Stromal cell of bone marrow (primary cell): ENCODE measurements at places on chromosomes 7 and 10.

- no peak for DNase-seq
These were observed 38.9 kb upstream of the GDF10 start for GRCh38 chr10:47261121-47261520.

DNA sequence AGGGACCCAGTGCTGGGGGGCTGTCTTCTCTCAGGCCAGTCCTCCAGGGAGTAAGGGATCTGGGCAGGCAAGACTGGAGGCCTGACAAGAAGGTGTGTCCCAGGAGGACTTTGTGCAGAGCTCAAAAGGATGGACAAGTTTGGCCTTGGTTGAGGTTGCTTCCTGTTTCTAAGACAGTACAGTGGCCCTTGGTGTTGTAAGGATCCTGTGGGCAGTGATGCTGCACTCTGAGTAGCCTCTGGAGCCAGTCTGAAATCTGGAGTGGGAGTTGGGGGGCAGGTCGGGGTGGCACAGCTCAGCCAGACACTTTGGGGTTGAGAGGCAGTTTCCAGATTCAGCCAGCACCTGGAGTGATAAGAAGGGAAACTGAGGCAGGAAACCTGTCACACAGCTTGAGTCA, 139.2 kb upstream of the ZMIZ1 start:
- DNase-seq, result no peak

- DNase-seq, result no peak
These were observed 436.6 kb downstream of the DNAJB6 start for GRCh38 chr7:157773361-157773760.

DNA sequence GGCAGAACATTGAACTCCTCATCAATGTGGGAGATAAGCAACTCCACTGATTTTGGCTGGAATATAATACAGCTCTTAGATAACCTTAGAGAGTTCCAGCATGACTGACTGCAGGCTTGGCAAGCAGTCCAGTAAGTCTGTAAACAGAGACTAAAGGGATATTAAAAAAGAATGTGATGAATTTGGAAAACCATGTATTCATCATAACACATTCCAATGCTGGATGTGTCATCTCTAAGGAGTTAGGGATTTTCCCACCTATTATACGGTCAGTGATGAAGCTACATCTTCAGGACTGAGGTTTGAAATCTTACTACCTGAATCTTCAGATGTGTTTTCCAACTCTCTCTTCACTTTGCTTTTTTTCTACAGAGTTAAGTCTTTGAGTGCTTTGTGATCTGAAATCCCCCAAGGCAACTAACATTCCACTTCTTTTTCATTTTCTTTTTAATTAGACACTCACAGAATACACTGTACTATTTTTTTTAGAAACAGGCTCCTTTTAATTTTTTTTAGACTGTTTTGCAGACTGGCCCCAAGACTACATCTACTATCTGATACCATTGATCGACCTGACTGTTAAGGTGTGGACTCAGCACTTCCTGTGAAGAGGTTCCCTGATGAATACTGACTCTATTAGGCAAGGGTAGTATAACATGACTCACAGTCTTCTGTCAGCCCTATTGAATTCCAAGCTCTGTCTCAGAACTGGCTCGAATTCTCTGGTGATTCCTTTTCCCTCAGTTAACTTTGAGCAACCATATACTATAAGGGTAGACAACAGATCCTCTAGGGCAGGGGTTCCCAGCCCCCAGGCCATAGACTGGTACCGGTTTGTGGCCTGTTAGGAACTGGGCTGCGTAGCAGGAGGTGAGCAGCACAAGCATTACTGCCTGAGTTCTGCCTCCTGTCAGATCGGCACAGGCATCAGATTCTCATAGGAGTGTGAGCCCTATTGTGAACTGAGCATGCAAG, 678.2 kb downstream of the GRM8 start:
- DNase-seq, result peak; percentile 57

DNA sequence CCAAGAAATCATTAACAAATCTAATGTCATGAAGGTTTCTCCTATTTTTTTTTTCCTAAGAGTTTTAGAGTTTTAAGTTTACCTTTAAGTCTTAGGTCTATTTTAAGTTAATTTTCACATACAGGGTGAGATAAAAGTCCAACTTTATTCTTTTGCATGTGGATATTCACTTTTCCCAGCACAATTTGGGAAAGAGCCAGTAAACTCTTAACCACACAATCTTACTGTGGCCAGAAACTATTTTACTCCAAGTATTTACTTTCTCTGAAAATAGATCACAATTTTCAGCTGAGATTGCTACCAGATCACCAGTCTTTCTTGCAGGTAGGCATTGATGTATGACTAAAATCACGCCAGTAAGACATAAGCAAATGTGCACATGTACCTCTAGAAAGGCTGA, 728.5 kb downstream of the TNS3 start:
- DNase-seq, result peak; percentile 51

- DNase-seq, result peak; percentile 90
These were observed 2.5 kb upstream of the CFAP58 start for GRCh38 chr10:104351061-104351702.

GRCh38 chr10:35533565-35533964, 71.6 kb upstream of the GJD4 start:
- no peak for DNase-seq

DNA sequence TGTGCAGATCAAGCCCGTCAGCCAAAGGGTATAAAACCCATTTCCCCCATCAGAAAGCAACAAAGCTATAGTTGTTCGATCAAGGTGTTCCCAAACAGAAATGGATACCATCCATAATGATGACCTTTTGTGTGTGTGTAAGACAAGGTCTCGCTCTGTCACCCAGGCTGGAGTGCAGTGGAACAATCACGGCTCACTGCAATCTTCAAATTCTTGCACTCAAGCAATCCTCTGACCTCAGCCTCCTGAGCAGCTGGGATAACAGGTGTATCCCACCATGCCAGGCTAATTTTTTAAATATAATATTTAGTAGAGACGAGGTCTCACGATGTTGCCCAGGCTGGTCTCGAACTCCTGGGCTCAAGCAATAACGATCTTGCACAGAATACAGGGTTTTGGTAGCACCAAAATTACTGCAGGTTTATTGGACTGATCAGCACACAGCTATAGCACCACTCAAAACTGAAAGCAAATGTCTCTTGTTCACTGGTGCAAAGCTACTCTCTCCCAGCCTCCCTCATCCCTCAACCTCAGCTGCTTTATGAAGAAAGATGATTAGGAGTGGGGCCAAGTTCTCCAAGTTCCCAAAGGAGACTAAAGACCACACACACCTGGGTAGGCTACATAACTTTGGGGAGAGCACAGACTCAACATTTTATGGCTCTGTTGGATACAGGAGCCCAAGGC, 80.5 kb downstream of the ABI1 start:
- DNase-seq, result no peak

GRCh38 chr10:46024948-46025347, 5.5 kb downstream of the NCOA4 start:
- no peak for DNase-seq

DNA sequence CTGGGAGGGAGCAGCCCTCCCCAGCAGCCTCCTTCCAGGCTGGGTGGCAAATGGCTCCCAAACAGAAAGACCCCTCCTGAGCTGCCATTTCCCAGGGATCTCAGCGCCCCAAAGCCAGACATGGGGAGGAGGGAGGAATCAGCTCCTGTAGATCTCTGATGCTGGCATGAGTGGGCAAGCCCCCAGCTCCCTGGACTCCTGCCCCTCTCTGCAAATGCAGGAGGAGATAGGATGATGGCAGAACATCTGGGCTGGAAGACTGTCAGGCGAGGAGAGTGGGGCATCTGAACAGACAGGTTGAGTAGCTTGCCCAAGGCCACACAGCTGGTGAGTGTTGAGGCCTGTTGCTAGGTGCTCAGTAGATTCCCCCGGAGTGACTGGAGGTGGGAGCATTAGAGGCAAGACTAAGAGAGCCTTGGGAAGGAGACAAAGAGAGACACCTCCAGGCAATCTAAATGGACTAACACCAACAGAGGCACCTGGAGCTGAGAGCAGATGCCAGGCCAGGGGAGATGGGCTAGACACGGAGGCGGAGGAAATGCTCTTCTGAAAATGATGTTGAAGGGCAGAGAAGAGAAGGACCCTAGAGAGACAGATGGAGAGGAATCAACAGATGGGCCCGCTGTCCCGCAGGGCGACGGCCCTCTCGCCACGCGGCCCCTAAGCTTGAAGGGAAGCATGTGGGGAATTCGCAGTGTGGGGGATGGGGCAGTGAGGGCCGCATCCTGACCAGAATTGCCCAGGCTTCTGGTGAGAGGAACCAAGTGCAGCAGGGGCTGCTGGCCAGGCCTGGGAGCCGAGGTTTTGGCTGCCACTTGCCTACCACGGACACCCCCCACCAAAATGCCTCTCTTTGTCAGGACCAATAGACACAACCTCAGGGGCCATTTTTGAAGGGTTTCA, 84.8 kb upstream of the LRRC4 start:
- DNase-seq, result no peak

GRCh38 chr7:91504919-91505318, 240.7 kb downstream of the FZD1 start:
- DNase-seq, result no peak

GRCh38 chr10:29585488-29585976, 49.2 kb downstream of the SVIL start:
- no peak for DNase-seq

DNA sequence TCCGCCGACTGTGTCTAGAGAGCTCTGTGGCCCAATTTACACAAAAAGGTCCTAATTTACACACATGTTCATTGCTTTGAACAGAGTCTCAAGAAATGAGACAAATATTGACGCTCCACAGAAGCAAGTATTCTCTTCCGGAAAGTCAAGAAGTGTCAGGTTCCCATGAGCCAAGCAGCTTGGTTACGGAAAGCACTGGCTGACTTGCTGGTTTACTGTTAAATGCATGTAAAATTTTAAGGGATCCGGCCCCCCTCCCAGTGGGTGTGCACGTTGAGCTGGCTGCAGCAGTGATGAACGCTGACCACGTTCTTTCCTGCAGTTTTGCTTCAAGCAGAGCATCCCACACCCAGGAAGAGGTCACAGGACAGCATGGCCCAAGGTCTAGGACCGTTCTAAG, 76.8 kb downstream of the DIP2C start:
- DNase-seq, result no peak

GRCh38 chr7:84510505-84510904, 315.9 kb upstream of the SEMA3A start:
- peak; percentile 26 for DNase-seq

DNA sequence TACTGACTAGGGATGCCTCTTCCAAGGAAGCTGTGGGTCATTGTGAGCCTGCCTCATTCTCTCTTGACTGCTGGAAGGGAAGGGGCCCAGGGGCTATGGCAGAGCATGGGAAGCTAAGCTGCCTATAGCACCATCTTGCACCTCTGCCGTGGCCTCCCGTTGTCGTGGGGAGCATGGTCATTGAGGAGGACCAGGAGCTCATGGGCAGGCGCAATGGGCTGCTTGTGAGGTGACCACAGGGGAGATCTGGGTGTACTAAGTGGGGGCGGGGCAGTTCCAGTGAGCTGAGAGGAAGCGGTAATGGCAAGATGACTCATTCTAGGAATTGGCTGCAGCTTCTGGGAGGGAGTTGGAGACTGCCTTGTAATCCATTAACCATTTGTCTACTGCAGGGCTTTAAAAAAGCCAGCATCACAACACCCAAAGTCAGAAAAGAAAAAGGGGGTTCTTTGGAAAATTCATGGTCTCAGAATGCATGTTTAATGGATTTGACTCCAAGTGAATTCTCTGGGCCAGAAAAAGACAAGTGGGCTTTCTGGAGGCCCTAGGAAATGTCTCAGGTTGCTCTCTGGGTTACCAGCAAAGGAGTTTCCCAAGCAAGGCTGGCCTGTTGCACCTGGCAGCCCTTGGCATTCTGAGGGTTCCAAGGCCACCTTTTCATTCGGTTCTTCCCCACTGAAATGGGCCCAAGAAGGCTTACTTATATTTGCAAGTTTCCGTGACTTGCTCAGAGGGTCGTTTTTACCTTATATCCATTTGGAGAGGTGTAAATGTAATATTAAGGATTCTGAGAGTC, 3.6 kb downstream of the DUSP5 start:
- DNase-seq, result peak; percentile 95

DNA sequence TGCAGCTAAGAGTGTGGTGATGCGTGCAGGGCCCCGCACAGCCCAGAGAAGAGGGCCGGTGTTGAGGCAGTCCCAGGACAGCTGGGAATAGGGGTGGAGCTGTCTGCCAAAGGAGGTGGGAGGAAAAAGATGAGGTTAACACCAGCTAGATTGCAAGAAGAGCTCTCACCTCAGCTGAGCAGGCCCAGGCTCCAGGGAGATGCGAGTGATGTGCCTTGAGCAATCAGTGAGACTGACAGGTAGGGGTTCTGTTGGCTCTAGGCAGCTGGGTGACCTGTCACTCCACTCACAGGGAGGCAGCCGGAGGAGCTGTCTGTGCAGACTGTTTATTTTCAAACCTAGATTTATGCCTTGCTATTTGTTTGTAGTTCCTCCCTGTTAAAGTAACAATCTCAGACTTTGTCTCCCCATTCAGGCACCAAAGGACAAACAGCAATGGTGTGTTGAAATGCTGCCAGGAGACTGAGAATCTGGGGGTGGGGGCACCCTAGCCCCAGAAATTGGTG, 205.1 kb upstream of the CXCL12 start:
- DNase-seq, result no peak

DNA sequence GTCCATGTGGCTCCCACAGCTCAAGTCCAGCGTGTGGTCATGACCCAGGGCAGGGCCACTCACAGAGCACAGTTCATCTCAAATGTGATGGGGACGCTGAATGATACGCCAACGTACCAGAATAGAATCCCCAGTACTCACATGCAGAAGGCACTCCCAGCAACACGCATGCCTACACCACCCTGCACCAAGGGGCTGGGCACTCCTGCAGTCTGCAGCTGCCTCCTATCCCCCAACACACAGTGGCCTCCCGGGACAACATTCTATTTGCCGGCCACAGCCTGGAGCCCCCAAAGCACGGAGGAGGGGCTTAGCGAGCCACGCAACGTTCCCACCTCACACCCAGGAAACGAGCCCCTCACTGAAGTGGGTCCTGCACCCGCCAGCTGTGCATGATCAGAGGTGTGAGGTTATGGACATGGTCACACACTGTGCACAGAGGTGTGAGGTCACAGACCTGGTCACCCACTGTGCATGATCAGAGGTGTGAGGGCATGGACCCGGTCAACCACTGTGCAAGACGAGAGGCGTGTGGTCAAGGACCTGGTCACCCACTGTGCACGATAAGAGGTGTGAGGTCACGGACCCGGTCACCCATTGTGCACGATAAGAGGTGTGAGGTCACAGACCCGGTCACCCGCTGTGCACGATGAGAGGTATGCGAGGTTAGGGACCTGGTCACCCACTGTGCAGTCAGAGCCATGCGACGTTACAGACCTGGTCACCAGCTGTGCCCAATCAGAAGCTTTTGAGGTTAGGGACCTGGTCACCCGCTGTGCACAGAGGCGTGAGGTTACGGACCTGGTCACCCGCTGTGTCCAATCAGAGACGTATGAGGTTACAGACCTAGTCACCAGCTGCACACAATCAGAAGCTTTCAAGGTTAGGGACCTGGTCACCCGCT, 182.8 kb downstream of the DIP2C start:
- DNase-seq, result no peak

GRCh38 chr7:44236333-44236728, 35.6 kb downstream of the YKT6 start:
- no peak for DNase-seq

GRCh38 chr7:129789652-129790051, 163.1 kb downstream of the UBE2H start:
- no peak for DNase-seq

- DNase-seq, result peak; percentile 47
These were observed 182.9 kb downstream of the PFKFB3 start for GRCh38 chr10:6385665-6386064.

- no peak for DNase-seq
These were observed 185.3 kb downstream of the RPS24 start for GRCh38 chr10:78218798-78219490.

GRCh38 chr10:109650228-109650627, 273.1 kb downstream of the XPNPEP1 start:
- DNase-seq, result no peak
